Activated CD8-positive, alpha-beta memory T cell treated with anti-CD3 and anti-CD28 coated beads for 1 hour (primary cell): ENCODE measurements at places on chromosomes 2 and 18.

GRCh38 chr2:234412726-234413125, 84.2 kb downstream of the ARL4C start:
- no peak for DNase-seq

DNA sequence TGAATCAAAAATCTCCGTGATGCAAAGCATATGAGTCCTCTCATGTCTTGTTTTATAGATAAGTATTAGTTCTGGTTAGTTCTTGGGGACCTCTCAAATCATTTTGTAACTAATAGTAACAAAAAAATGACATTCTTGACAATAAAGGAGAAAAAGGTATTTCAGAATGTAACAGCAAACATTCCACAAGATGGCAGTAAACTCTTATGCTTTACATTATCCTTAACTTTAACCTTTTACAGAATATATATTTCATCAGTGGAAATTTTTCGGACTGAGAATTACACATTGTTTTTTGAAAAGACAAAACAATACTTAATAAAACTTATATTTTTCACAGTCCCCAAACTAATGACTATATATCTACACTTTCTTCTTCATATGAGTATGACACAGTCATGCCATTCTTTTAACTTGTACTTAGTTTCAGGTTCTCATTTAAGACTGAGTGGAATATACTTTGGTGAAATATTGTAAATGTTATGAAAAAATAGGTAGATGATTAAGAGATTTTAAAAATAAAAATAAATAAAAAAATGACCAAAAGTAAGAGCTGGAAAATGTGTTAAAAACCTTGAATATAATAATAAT, 142.9 kb upstream of the NXPH2 start:
- DNase-seq, result no peak

- no peak for DNase-seq
These were observed 686.0 kb upstream of the DDX18 start for GRCh38 chr2:117128461-117128860.

- no peak for DNase-seq
These were observed 10.3 kb upstream of the GPR45 start for GRCh38 chr2:105231232-105231619.

DNA sequence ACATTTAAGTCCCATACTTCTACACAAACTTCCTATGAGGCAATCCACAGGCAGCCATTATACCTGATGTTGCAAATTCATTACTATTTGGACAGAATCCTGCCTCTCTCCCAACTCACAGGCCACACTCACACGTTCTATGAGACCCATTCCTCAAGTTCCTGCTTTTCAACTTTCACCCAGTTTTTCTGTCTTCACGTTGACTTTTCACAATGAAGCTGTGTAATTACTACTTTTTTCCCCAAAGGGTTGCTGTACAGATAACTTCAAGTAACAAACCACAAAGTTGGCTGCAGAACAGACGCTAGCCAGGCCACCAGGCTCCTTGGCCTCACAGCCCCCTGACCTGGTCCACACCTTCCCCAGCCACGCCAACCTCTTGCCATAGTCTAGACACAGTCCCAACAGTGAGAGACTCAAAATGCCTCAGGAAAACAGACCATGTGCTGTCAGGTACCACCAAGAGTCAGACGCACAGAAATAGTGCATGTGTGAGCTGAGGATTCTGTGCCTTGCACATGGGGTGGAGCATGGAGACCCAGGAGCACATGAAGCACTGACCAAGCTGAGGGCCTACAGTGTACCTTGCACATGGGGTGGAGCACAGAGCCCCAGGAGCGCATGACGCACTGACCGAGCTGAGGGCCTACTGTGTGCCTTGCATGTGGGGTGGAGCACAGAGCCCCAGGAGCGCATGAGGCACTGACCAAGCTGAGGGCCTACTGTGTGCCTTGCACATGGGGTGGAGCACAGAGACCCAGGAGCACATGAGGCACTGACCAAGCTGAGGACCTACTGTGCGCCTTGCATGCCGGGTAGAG, 61.0 kb downstream of the EIPR1 start:
- DNase-seq, result no peak

DNA sequence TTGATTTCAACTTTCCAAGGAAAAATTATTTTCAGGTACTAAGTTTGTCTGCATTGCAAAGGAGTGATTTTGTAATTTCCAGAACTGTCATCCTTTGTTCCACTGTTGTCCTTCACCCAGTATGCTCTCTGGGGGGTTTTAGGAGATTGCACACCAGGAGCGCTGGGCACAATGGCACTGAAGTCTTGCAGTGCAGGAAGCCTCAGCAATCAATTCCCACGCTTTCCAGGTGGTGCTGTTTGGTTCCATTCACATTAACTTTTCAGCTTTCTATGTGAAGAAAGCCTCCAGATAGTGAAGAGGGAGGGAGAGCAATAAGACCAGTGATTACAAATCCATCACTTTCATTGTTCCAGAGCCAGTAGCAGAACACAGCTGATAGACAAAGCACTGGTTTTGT, 344.0 kb upstream of the VWC2L start:
- DNase-seq, result no peak

DNA sequence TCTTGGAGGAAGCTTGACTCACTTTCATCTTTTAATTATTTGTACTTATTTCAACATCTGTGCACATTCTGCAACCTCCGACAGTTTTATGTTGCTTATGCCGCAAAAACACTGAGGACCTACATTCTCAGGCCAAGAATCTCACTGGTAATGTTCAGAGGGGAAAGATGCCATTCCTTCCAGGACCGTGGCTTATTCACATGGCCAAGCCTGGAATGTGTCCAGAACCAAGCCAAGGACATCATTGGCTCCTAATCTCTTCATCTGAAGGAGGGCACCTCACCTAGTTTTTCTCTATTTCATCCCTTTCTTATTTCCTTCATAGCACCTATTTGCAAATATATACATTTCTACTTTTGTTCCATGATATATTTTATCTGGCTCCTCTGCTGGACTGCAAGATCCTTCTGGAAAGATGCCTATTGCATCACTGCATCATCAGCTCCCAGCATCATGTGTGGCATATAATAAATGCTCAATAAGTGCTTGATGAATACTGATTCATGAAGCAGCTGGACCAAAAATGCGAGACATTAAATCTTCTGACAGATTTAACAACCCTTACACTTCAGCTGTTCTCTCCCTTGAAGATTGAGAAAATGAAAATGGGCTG, 377.1 kb downstream of the TNS1 start:
- no peak for DNase-seq

- DNase-seq, result no peak
These were observed 99.9 kb upstream of the ZFP36L2 start for GRCh38 chr2:43326101-43326825.

DNA sequence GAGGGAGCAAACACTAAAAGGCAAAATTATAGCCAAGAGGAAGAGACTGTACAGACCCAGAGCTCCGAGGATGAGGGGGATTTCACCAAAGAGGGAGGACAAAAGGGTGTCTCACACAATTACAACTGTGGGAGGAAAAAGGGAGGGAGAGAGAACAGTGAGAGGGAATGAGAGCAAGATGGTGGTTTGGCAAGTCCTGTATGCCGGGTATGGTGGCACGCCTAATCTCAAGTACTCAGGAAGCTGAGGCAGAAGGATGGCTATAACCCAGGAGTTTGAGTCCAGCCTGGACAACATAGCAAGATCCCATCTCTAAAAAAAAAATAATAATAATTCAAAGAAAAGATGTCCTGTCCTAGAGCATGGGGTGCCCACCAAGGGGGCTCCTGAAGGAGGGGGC, 34.3 kb downstream of the NPC1 start:
- DNase-seq, result no peak

DNA sequence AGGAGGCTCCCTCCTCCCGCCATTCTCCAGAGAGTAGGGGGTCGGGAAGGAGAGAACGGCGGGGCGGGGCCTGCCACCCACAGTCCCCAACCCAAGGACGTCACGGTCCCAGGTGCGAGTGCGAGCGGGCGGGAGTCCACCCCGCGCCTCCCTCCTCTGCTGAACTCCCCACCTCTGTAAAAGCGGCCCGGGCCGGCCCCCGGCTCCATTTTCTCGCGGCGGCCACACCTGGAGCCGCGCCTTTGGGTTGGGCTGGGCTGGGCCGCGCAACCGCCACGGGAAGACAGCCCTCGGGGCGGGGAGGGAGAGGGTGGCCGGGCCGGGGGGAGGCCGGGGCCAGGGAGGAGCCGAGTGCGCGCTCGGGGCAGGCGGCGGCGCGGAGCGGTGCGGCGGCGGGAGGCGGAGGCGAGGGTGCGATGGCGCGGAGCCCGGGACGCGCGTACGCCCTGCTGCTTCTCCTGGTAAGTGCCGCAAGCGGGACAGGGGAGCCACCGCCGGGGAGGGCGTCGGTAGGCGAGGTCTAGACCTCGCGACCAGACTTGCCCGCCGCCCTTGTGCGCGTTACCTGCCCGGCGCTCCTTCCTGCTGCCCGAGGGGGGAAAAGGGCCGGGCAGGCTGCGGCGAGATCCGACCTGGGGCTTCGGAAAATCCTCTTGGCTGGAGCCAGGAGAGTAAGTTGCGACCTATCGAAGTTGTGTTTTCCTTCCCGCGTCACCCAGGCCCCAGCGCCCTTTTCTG, at the start of gene DSG2:
TSS of gene DSG2 (plus strand) at position 342 of the 738 bp plus-strand sequence. CDS start at position 417, 75 bp downstream.
- no peak for DNase-seq

GRCh38 chr18:48991319-48991660, 40.5 kb upstream of the SMAD7 start:
- DNase-seq, result no peak

- no peak for DNase-seq
These were observed 14.3 kb upstream of the STAM2 start for GRCh38 chr2:152189622-152190495.
